ENCODE measurements at places on chromosomes 2 and 18. TPM values are rescaled to one million over a fixed set of nuclear protein-coding genes. Genes with fewer than 3 reads are reported as not detected.

GRCh38 chr18:46213295-46213694, 109.1 kb downstream of the HAUS1 start:
- H3K4me1 ChIP-seq = no peaks in the 10 kb centered on the region
- H3K27me3 ChIP-seq = no peaks in the 10 kb centered on the region
- no peak for DNase-seq
- H3K36me3 ChIP-seq = no peaks in the 10 kb centered on the region
- no peak overlapping the region for H3K4me3 ChIP-seq

GRCh38 chr2:135743860-135744259, 2.2 kb downstream of the UBXN4 start:
- no peaks in the 10 kb centered on the region for H3K27me3 ChIP-seq
- H3K36me3 ChIP-seq = no peaks in the 10 kb centered on the region
- peak overlapping the region; percentile 100 for H3K27ac ChIP-seq
- H3K4me1 ChIP-seq = peaks cover 6% of the 10 kb centered on the region

DNA sequence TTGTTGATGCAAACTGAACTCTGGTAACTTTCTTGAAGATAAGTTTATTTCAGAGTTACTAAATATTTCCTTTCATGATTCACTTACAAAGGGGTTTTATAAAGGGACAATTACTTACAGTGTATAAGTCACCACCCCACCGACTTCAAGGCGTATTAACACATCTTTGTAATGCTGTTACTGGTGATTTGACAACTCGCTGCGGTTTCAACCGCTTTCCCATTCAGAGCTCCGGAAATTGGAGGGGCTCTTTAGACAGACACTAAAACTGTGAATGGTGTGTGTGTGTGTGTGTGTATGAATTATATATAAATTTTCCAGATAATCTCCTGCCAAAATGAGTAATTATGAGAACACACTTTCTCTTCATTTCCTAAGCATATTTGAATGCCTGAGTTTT, 4.9 kb downstream of the TM4SF20 start:
- no peaks in the 10 kb centered on the region for H3K27me3 ChIP-seq
- H3K27ac ChIP-seq = no peak overlapping the region
- no peaks in the 10 kb centered on the region for H3K36me3 ChIP-seq
- H3K4me3 ChIP-seq = no peak overlapping the region
- H3K4me1 ChIP-seq = peaks cover 12% of the 10 kb centered on the region

GRCh38 chr2:201900362-201900761, 94.0 kb downstream of the CDK15 start:
- H3K36me3 ChIP-seq = no peaks in the 10 kb centered on the region
- DNase-seq = no peak
- H3K27me3 ChIP-seq = no peaks in the 10 kb centered on the region
- H3K4me3 ChIP-seq = no peak overlapping the region
- no peaks in the 10 kb centered on the region for H3K4me1 ChIP-seq

- H3K36me3 ChIP-seq = no peaks in the 10 kb centered on the region
- peak; percentile 78 for DNase-seq
- peak overlapping the region; percentile 100 for H3K27ac ChIP-seq
- peak overlapping the region; percentile 90 for H3K4me3 ChIP-seq
- H3K27me3 ChIP-seq = no peaks in the 10 kb centered on the region
- H3K4me1 ChIP-seq = peaks cover 48% of the 10 kb centered on the region
Measured at GRCh38 chr2:218400930-218401881, 1.5 kb downstream of the CTDSP1 start.

DNA sequence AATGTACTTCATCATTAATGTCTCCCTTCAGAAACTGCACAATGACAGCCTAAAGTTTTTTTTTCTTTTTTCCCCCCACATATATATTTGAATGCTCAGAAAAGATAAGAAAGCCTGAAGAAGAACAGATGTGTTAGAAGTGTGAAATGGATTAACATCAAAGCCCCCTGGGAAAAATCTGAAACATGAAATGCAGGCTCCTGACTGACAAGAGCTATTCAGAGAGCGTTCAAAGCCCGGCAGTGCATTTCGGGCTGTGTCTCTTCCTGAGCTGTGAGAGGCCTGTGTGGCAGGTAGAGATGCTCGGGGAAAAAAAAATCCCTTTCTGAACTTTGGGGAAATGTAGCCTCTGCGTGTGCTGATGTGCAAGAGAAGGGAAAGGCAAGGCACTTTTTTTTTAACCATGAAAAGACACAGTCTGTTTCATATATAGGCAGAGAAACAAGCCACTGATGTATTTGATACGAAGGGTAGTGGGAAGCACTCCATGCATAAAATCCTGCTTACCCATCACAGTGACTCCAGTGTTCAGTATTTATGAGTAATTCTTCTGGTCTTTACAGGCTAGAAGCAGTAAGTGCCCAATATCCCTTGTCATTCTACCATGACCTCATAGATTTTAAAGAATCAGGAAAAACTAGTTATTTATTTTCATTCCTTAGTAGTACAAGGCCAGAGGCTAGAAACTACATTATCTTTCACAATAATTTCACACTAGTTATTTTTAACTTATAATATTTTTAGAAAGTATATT, 1574.2 kb upstream of the PIK3C3 start:
- no peak overlapping the region for H3K4me3 ChIP-seq
- no peaks in the 10 kb centered on the region for H3K27me3 ChIP-seq
- H3K27ac ChIP-seq = no peak overlapping the region
- H3K36me3 ChIP-seq = no peaks in the 10 kb centered on the region
- no peaks in the 10 kb centered on the region for H3K4me1 ChIP-seq
- no peak for DNase-seq

DNA sequence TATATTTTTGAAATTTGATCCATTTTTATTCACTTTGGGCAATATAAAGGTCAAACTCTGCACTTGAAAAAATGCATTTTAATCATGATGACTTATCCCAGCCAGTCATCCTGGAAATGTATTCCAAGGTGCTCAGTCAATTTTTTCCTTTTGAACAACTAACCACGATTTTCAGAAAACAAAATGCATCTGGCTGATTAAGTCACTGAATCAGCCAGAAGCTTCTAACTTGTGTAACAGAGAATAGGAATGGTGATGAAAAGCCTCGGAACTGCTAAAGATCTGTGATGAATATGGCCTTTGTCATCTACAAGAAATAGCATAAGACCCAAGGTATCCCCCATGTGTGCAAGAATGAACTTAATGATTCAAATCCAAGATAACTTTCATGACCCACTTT, 572.7 kb downstream of the EPHA4 start:
- no peaks in the 10 kb centered on the region for H3K36me3 ChIP-seq
- H3K4me3 ChIP-seq = no peak overlapping the region
- DNase-seq = no peak
- H3K4me1 ChIP-seq = peaks cover 10% of the 10 kb centered on the region
- H3K27ac ChIP-seq = no peak overlapping the region
- H3K27me3 ChIP-seq = no peaks in the 10 kb centered on the region

DNA sequence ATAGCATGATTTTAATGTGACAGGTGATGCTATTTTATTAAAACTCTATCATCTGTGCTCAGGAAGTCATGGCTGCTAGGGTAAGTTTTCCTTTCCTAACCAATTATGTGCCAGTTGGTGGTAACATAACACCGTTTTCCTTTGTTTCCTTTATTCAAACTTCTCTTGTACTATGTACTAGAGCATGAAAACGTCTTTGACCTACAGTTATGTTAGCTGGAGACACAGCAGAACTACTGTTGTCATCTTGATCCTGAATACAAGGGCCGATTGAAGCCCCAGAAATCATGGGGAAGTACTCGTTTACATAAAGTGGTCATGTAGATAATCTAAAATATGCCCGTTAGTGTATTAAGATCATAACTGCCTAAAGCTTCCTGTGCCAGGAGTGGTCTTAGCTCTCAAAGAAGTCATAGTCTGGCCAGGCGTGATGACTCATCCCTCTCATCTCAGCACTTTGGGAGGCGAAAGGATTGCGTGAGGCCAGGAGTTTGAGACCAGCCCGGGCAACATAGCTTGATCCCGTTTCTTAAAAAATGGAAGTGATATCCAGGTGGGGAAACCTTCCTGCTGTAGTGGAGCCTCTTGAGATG, 20.5 kb downstream of the NEDD4L start:
- H3K36me3 ChIP-seq = no peaks in the 10 kb centered on the region
- H3K27ac ChIP-seq = no peak overlapping the region
- peaks cover 6% of the 10 kb centered on the region for H3K4me1 ChIP-seq
- no peaks in the 10 kb centered on the region for H3K27me3 ChIP-seq
- DNase-seq = no peak
- no peak overlapping the region for H3K4me3 ChIP-seq

Gene C1QL2
- total RNA-seq = 4.9 TPM

Gene CNGA3
- total RNA-seq = 0.13 TPM

Gene CNDP1
- not detected for total RNA-seq
